PC-3 (cell line): ENCODE measurements at places on chromosomes 5 and 9.

DNA sequence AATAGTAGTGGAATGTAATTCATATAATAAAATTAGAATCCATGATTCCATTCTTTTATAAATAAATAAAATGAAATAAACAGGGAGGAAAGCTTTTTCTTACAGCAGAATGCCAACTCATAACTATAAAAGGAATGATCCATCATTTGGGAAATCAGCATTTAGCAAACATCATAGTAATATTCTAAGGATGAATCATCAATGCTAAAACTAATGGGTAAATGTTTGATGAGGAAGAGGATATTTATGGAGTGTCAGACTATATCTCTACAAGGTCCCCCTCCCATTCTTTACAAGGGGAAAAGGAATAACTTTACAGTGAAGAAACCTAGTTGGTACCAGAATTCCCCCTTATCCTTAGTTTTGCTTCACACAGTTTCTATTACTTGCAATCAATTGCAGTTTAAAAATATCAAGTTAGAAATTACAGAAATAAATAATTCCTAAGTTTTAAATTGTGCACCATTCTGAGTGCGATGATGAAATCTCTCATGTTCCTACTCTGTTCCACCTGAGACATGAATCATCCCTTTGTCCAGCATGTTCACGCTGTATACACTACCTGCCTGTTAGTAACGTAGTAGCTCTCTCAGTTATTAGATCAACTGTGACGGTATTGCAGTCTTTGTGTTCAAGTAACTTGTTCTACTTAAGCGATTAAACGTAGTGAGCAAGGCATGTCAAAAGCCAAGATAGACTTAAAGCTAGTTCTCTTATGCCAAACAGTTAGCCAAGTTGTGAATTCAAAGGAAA is 14.2 kb upstream of the JAKMIP2 start:
- no peaks in the 10 kb centered on the region for H3K36me3 ChIP-seq
- peak overlapping the region; percentile 47 for H3K4me3 ChIP-seq
- no peaks in the 10 kb centered on the region for H3K27me3 ChIP-seq

- no peaks in the 10 kb centered on the region for H3K4me1 ChIP-seq
- H3K4me3 ChIP-seq, result no peak overlapping the region
- no peaks in the 10 kb centered on the region for H3K27me3 ChIP-seq
Observed at GRCh38 chr5:132953710-132954109, 9.7 kb downstream of the AFF4 start.

- H3K4me3 ChIP-seq, result no peak overlapping the region
- no peaks in the 10 kb centered on the region for H3K4me1 ChIP-seq
- no peaks in the 10 kb centered on the region for H3K36me3 ChIP-seq
- no peak overlapping the region for H3K27ac ChIP-seq
Observed at GRCh38 chr5:138732466-138732865, 20.8 kb upstream of the CTNNA1 start.

DNA sequence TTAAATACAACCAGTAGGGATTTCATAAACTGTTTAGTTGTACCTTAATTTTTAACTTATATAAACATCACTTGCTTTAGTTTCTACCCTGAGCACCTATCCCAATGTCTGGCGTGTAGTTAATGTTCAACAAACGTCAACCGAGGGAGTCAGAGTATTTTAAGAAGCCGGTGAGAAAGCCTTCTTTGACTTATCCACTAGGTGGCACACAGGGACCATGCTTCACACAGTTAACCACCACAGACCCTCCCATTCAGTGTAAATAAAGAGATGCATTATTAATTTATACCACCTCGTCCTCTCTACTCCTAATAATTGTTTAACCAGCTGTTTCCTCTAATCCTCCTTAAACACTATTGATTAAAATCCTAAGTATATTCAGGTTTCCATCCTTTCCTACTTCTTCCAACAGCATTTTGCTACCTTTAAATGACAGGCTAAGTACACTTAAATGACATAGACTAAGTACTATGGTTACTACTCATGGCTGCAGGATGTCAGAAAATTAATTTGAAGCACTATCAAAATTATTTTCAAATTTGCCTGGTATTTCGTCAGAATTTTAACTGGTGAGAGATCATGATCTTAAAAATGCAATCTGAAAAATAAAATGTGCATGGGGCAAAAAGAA is 2.3 kb downstream of the HAPLN1 start:
- H3K4me1 ChIP-seq, result peaks cover 28% of the 10 kb centered on the region
- H3K27me3 ChIP-seq, result no peaks in the 10 kb centered on the region
- no peaks in the 10 kb centered on the region for H3K36me3 ChIP-seq
- H3K27ac ChIP-seq, result no peak overlapping the region

GRCh38 chr9:88018101-88018500 is 43.8 kb upstream of the CDK20 start:
- no peak overlapping the region for H3K27ac ChIP-seq
- DNase-seq, result no peak
- no peaks in the 10 kb centered on the region for H3K27me3 ChIP-seq
- no peaks in the 10 kb centered on the region for H3K36me3 ChIP-seq
- H3K4me1 ChIP-seq, result no peaks in the 10 kb centered on the region
